SW480 (cell line): ENCODE measurements at places on chromosomes 13 and 19.

DNA sequence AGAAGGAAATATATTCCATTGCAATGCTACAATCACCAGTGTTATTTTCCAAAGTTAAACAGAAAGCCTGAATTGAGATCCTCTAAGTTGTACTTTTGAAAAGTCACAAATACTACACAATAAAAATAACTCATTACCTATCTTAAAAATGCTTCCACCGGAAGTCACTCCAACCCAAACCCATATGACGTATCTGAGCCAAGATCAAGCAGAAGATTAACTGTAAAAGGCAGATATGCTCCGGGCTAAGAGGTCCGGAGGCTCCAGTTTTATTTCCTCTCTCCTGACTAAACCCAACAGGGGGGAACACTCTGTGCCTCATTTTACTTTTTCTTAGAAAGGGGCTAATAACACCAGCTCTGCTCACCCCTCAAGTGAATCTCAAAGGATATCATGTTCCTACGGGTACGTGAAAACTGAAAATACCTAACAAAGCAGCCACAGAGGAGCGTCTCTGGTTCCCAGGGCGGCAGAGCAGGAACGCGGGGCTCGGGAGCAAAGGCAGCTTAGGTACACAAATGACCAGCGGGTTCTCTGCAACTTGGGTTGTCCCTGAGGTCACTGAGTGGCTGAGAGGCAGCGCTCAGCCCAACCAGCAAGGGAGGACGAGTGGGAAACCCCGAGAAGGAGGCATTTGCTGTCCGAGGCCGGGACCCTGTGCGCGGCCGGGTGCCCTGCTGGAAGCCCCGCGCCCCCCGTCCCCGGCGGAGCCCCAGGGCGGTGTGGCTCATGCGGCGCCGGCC is 750 bp downstream of the RAB20 start:
- DNase-seq, result peak; percentile 68

- DNase-seq, result peak; percentile 32
Measured at GRCh38 chr13:84917252-84917878, 881.9 kb downstream of the SLITRK6 start.

DNA sequence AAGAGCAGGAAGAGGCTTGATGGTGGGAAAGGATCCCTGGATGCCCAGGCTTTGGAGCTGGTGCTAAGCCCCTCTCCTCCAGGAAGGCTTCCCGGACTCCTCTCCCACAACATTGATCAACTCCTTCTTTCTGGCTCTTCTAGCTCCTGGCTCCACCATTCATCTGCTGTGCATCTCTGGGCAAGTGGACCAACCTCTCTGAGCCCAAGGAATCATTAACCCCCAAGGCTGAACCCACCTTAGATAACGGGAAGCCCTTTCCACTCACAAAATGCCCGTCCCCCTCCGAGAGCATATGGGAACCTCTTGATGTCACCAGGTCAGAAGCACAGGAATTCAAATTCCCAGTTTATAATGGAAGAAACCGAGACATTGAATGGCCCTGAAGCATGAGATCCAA is 5.2 kb downstream of the SIRT6 start:
- DNase-seq, result no peak

GRCh38 chr19:6233056-6233826 is 46.5 kb downstream of the MLLT1 start:
- DNase-seq, result no peak

GRCh38 chr19:58392945-58393724 is 2.3 kb upstream of the RNF225 start:
- no peak for DNase-seq

GRCh38 chr19:58325311-58326022 is 1.3 kb upstream of the ZSCAN22 start:
- DNase-seq, result no peak

- DNase-seq, result no peak
Measured at GRCh38 chr19:30480097-30480496, 107.9 kb downstream of the ZNF536 start.

- no peak for DNase-seq
Measured at GRCh38 chr19:31519908-31520307, 170.7 kb upstream of the TSHZ3 start.

- no peak for DNase-seq
Measured at GRCh38 chr19:52567921-52568320, 2.2 kb upstream of the ZNF701 start.

GRCh38 chr19:5134691-5135090 is 165.8 kb downstream of the KDM4B start:
- DNase-seq, result no peak

DNA sequence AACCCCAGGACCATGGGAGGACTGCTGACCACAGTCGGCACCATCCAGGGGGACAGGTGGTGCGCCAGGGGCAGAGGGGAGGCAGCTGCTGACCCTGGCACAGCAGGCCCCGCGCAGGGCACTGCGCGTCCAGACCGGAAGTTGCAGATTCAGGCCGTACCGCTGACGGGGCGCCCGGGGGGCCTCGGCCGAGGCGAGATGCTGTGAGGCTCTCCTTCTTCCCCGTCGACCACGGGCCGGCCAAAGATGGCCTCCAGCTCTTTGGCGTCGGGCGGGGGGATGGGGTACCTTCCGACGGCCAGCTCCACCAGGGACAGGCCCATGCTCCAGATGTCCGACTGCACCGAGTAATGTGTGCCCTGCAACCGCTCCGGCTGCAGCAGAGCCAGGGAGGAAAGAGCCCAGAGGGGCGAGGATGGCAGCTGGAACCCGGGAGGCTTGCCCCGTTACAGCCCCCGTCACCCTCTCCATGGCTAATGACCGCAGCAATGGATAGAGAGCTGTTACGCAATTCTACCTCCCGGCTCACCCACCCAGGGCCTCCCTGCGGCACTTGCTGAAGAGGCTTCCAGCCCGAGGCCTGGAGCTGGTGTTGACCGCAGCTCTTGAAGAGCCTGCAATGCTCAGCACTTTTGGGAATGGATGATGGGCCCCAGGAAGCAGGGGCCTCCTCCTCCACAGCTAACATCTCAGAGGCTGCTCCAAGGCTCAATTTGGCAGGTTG is 24.7 kb downstream of the MAP2K2 start:
- no peak for DNase-seq

DNA sequence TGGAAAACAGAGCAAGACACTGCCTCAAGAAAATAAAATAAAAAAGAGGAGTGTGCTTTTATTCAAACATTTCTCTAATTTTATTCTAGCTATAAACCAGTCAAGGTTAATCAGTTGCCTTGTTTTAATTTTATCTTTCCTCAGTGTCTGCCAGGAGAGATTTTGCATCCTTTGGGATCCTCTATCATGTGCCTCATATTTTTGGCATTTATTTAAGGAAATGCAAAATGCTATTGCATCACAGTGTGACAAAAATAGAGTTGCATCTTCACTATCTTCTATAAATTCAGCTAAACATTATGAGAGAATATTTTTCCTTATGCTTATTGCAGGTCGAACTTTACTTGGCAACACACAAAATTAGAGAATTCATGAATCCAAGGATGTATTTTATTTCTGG is 639.0 kb upstream of the KLF12 start:
- no peak for DNase-seq

GRCh38 chr19:40610396-40611064 is 9.4 kb downstream of the LTBP4 start:
- DNase-seq, result peak; percentile 71

DNA sequence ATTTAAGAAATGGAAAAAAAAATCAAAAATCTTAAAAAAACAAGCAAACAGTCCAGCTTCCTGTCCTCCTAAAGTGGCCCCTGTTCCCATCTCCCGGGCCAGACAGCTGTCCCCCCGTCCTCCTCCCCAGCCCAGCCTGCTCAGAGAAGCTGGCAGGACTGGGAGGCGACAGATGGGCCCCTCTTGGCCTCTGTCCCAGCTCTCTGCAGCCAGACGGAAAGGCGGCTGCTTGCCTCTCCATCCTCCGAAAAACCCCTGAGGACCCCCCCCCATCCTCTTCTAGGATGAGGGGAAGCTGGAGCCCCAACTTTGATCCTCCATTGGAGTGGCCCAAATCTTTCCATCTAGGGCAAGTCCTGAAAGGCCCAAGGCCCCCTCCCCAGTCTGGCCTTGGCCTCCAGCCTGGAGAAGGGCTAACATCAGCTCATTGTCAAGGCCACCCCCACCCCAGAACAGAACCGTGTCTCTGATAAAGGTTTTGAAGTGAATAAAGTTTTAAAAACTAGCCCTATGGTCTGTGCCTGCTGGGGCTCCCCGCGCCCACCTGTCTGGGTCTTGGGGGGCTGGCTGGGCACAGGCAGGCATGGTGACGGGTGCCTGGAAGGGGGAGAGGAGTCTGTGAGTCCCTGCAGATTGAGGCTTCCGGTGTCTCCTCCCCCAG is 3.8 kb downstream of the GADD45GIP1 start:
- no peak for DNase-seq

DNA sequence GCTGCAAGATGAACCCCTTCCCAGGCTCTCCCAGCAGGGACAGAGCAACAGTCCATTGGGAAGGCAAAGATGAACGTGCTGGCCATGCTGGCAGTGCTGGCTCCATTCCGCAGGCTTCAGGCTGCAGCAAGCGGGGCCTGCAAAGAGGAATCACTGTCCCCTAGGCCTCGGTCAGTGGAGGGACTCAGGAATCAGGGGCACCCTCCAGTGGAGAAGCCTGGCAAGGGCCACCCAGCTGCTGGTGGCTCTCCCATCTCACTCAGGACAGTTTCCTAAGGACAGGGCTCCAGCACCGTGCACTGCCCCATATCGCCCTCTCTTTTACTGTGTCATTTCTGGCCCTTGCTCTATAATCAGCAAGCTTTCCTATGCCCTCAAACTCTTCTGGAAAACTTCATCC is 498.6 kb downstream of the EFNB2 start:
- no peak for DNase-seq

DNA sequence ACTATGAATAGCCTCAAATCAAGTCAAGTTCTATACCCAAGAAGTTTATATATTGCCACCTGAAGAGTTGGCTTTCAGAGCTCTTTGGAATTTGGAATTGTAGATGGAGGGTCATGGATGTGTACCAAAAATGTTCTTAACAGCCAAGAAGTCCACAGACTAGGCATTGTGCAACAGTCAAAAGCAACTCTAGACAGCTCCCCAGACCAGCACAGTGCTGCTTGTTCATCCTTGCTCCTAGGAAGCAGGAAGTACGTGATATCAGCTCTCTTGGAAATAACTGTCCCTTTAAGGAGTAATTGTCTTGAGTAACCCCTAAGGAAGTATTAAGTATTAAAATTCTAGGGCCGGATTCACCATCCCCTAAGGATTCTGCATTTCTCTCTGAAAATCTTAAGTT is 30.7 kb upstream of the IL17D start:
- DNase-seq, result no peak
